Suprapubic skin (tissue), 4 donors: ENCODE measurements at places on chromosomes 7 and 10. TPM values are rescaled to one million over a fixed set of nuclear protein-coding genes. Genes with fewer than 3 reads are reported as not detected.

Gene FOXK1
- 68.5 TPM for total RNA-seq

DNA sequence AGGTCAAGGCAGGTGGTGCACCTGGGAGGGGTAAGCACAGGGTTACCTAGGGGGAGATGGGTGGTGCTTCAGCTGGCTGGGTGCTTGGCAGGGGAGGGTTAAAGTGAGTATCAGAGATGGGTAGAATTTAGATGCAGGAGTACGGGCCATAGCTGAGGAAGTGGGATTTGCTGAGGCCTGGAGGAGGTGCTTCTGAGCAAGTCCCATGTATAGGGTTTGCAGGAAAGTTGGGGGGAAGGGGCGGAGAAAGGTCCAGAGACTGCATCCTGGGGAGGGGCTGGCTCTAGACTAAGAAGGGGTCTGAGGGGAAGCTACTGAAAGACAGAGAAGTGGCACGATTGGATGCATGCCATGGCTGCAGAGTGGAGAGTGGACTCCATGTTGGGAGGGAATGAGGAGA is 281.6 kb upstream of the ZNF32 start:
- no peak for DNase-seq
- no peaks in the 10 kb centered on the region for H3K36me3 ChIP-seq
- H3K27me3 ChIP-seq, result no peaks in the 10 kb centered on the region

Gene LANCL2
- 22.9 TPM for total RNA-seq

DNA sequence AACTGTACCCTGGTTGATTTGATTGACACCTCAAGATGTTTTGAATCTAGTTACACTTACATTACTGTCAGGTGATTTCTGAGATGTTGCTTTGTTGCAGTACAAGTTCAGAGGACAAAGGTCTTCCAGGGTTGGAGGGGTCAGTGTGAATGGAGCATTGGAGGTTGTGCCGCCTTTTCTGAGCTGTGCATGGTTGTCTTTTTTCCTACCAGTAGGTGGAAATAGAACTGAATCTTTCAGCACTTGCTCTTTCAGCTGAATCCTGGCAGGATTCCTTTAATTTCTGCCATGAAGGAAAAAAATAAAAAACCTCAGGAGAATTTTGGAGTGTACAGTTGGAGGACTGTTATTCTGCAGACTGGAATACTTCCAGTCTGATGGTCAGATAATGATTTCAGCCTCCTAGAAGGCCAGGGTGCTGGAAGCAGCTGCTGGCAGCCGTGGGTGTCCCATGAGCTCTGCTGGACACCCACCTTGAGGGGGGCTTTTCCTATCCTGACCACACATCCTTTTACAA is 82.7 kb downstream of the PLCE1 start:
- no peak overlapping the region for H3K4me3 ChIP-seq
- H3K36me3 ChIP-seq, result no peaks in the 10 kb centered on the region
- DNase-seq, result no peak
- no peak overlapping the region for H3K27ac ChIP-seq
- no peaks in the 10 kb centered on the region for H3K27me3 ChIP-seq

Gene LHPP
- 15.3 TPM for total RNA-seq

GRCh38 chr10:114970515-114970914 is 32.5 kb downstream of the TRUB1 start:
- H3K4me1 ChIP-seq, result no peaks in the 10 kb centered on the region
- H3K27ac ChIP-seq, result no peak overlapping the region
- DNase-seq, result no peak
- no peaks in the 10 kb centered on the region for H3K27me3 ChIP-seq
- H3K4me3 ChIP-seq, result no peak overlapping the region

Gene PRTFDC1
- total RNA-seq, result 0.40 TPM

DNA sequence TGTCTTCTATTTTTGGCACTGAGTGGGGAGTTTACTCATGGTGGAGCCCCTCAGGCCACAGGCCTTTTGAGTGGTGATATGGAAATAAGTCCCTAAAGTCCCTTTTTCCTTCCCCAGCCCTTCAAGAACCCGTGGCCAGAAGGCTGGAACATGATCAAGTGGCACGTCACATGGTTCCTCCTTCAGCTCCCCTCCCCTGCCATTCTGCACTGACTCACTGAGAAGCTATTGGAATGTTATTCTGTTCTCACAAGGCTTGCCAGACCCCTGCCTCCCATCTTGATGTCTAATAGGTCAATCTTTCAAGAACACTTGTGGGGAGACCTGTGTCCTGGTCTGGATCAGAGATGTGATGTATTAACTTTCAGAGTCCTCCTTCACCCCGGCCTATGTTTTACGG is 279.8 kb downstream of the SEC23IP start:
- H3K27me3 ChIP-seq, result no peaks in the 10 kb centered on the region
- H3K4me1 ChIP-seq, result no peaks in the 10 kb centered on the region
- H3K27ac ChIP-seq, result no peak overlapping the region
- H3K36me3 ChIP-seq, result no peaks in the 10 kb centered on the region
- no peak overlapping the region for H3K4me3 ChIP-seq

GRCh38 chr7:91293136-91293535 is 28.9 kb downstream of the FZD1 start:
- H3K27me3 ChIP-seq, result no peaks in the 10 kb centered on the region
- DNase-seq, result no peak
- no peaks in the 10 kb centered on the region for H3K36me3 ChIP-seq
- H3K27ac ChIP-seq, result no peak overlapping the region
- peaks cover under 1% of the 10 kb centered on the region for H3K4me1 ChIP-seq

Gene CCL24
- total RNA-seq, result 2.6 TPM

GRCh38 chr10:48493083-48493871 is 111.6 kb downstream of the ARHGAP22 start:
- H3K4me1 ChIP-seq, result peaks cover 15% of the 10 kb centered on the region
- peak; percentile 75 for DNase-seq
- no peak overlapping the region for H3K27ac ChIP-seq

Gene OAT
- total RNA-seq, result 101 TPM

- DNase-seq, result no peak
- H3K36me3 ChIP-seq, result no peaks in the 10 kb centered on the region
- no peaks in the 10 kb centered on the region for H3K27me3 ChIP-seq
Observed at GRCh38 chr10:112797197-112797596, 152.8 kb upstream of the TCF7L2 start.

DNA sequence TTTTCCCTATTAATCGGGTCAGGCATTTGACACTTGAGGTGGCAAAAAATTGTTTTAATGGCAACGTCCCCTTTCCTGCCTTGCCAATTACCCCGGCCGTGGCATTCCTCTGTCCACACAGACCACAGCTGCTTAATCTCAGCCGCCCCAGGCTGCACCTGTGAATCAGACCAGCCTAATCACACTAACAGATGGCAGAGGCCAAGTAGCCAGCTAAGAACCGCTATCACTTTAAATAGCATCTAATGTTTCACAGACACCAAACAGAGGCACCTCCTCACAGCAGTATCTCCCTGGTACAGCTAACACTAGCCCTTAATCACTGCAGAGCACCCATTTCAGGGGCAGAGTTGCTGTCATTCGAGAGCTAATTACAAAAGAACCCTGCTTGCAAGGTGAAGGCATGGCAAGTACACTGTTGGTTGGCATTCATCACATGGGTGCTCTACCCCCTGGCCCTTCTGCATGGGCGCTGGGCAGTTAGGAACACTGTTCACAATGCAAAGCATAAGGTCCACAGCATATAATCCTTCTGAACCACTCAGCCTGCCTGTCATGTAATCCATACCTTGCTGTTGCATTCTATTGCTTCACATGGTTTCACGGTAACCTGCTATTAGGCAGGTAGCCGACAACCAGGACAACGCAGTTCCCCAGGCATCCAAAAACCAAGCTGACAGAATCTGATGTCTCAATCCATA is 38.8 kb downstream of the FGFR2 start:
- H3K4me1 ChIP-seq, result peaks cover 5% of the 10 kb centered on the region
- no peak overlapping the region for H3K27ac ChIP-seq
- DNase-seq, result no peak
- no peaks in the 10 kb centered on the region for H3K27me3 ChIP-seq
- H3K36me3 ChIP-seq, result no peaks in the 10 kb centered on the region
- H3K4me3 ChIP-seq, result no peak overlapping the region

DNA sequence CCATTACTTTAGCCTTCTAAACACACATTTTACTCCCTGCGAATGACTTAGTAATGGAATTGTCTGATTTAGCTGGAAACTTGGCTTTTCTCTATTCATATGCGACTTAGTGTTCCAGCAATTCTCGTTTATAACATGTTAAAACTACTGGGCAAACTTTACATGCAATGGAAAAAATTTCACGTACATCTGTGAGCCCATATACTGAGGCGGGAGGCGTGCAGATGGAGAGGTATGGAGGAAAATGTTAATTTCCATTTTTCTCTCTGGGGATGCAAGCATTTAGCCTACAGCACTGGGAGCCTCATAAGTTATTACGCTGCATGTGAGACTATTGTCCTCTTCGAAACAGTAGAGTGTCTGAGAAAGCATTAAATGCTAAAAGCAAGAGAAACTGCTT is 591.5 kb upstream of the ANKRD30A start:
- H3K27ac ChIP-seq, result no peak overlapping the region
- DNase-seq, result no peak
- no peaks in the 10 kb centered on the region for H3K27me3 ChIP-seq
- peaks cover 2% of the 10 kb centered on the region for H3K4me1 ChIP-seq
- H3K4me3 ChIP-seq, result no peak overlapping the region

Gene SYNPO2L
- not detected for total RNA-seq

- no peaks in the 10 kb centered on the region for H3K4me1 ChIP-seq
- no peak overlapping the region for H3K27ac ChIP-seq
- H3K36me3 ChIP-seq, result no peaks in the 10 kb centered on the region
Observed at GRCh38 chr7:149637911-149638565, 135.3 kb downstream of the ZNF467 start.

- no peak for DNase-seq
- no peaks in the 10 kb centered on the region for H3K4me1 ChIP-seq
- no peaks in the 10 kb centered on the region for H3K27me3 ChIP-seq
- H3K27ac ChIP-seq, result no peak overlapping the region
- H3K36me3 ChIP-seq, result no peaks in the 10 kb centered on the region
Observed at GRCh38 chr10:18332484-18332883, 192.3 kb downstream of the CACNB2 start.
